ENCODE measurements at places on chromosomes 3 and 15.

DNA sequence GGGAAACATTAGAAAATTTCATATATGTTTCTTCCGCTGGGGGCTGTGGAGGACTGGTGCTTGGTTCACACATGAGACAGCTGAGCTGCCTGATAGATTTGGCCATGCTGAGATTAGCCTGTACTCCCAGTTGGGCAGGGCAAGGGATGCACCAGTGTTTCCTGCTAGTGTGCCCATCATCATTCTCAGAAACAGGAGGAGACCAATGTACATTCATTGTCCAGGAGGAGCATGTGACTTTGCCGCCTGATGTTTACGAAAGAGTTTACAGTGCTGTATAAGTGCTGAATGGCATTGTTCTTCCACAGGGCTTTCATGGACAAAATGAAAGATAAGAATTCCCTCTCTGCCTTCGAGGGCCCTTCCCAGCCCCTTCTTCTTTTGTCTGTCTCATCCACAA is 311.1 kb upstream of the THBS1 start:
- DNase-seq: no peak

- DNase-seq: no peak
These were observed 2.2 kb downstream of the CHRNB4 start for GRCh38 chr15:78638658-78639314.

DNA sequence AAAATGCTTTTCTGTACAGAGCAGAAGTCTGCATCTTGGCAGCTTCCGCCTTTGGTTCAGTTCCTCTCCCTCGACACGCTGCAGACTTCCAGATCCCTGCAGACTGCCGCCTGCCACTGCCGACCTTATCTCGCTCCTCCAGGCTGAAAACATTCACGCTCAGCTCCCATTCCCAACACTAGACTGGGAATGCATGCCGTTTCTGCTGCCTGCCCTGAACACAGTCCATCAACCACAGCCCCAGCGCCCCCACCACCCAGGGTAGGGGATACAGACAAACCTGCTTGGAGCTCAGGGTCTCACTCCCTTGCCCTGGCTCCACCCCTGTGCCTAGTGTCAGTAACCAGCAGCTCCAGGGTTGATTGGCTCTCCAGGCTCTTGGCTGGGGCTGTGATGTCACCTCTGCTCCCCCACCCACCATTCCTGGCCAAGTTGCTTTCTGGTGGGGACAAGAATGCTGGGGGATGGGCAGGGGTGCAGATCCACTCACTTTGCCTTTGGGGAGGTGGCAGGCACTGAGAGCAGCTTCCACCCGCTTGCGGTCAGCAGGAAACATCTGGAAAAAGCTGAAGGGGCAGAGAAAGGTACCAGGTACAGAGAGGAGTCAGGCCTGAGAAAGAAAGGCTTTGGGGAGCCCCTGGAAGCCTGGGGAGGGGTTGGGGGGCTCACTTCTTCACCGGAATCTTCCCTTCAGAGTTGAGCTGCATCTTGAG is 6.1 kb downstream of the PLCB2 start:
- DNase-seq: no peak

DNA sequence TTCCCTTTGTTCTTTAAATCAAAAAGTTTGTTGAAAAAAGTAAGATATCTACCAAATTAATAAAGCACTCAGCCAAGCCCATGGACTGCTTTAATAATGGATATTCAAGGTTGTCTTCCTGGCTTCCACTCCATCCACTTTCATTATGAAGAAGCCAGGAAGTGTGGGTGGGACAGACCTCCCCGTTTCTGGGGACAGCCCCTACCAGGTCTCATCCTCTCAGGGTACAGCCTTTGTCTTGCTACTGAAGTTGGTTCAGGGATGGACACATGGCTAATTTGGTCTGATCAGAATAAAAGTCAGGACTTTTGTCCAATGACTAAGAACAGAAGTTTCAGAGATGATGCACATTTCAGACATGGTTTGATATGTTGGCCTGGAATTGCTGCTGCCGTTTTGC is 32.6 kb downstream of the CCNB2 start:
- DNase-seq: no peak

GRCh38 chr3:12175844-12176453 is 17.2 kb upstream of the TIMP4 start:
- DNase-seq: no peak

DNA sequence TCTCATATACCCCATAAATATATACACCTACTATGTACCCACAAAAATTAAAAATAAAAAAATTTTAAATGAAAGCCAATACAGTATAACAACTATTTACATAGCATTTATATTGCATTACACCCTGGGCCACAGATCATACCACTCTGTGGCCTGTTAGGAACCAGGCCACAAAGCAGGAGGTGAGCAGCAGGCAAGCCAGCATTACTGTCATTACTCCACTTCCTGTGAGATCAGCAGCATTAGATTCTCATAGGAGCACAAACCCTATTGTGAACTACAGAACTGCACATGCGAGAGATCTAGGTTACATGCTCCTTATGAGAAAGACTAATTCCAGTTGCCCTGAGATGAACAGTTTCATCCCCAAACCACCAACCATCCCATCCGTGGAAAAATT is 17.4 kb downstream of the FILIP1L start:
- DNase-seq: no peak

DNA sequence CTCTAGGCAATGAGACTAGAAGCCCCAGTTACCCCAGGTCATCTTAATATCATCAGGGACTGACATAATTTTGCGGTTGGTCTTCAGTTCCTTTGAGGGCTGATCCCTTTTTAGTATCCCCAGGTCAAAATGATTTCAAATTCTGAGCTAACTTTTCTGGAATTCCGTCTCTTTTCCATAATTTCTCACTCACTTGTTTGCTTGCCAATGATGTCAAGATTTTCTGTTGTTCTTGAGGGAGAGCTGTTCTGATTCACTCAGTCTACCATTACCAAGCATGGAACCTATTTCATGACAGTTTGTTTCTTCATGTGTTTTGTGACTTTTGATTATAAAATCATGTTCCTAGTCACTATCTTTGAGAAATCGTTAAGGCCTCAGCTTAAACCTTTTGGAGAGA is 190.5 kb upstream of the LYSMD4 start:
- no peak for DNase-seq

- DNase-seq: no peak
These were observed 49.3 kb downstream of the CCNB2 start for GRCh38 chr15:59154243-59154642.

- no peak for DNase-seq
These were observed 428.8 kb upstream of the TBL1XR1 start for GRCh38 chr3:177626045-177626444.

DNA sequence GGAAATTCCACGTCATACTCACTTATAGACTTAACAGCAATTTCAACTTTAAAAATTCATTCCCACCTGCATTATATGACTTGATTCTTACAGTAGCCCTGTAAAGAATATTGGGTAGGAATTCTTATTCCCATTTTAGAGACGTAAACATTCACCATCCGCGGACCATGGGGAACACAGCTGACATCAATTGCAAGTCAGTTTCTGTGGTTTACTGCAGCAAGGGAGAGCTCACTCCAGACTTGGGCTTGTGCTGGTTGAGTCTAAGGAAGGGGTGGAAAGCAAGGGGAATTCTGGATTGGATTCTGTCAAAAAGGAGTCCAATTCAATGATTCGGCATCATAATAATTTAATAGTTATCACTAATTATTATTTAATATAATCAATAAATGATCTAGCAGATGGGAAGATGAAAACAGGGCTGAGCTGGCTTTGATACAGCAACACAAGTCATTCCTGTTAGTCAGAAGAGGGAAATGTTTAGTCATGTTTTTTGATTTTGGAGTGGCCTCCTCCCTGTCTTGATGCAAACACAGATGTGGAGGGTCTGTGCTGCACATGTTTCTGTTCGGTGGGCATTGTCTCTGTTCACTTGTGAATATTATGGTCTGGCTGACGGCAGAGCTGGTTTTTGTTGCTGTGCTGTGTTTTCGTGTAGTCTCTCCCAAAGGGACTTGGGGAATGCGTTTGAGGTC is 9.7 kb downstream of the LIPC start:
- DNase-seq: no peak

GRCh38 chr3:19384868-19385267 is 236.6 kb downstream of the KCNH8 start:
- no peak for DNase-seq

DNA sequence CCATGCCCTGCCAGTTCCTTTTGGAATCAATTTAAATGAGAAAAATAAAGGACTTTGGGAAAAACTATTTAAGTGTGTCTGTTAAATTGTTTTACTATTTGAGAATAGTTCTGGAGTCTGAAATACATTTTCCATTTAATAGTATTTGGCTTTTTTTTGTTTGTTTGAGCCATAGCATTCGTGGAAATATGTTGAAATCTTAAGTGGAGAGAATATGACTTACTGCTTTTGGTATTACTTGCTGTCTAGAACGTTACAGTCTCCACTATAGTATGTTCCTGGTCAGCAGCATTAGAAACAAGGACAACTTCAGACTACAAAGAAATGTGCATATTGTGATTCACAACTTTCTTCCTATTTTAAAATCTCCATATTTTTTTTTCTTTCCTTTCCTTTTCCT is 179.4 kb downstream of the GHSR start:
- no peak for DNase-seq

DNA sequence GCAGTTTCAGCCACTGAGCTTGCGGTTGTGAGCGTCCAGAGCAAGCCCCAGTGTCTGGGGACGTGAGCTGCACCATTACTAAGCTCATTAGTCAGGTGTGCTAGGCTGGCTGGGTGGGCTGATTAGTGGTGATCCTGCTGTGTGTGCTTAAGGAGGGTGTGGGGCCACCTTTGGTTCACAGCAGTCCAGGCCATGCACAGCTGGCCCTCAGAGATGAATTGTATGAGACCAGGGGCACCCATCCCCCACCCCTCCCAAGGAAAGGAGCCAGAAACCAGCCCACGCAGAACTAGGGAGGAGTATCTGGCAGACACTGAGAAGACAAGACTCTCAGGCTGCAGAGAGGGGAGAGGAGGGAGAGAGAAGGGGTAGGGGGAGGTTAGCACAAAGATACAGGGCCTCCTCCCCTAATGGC is 3.8 kb downstream of the TYRO3 start:
- DNase-seq: no peak

DNA sequence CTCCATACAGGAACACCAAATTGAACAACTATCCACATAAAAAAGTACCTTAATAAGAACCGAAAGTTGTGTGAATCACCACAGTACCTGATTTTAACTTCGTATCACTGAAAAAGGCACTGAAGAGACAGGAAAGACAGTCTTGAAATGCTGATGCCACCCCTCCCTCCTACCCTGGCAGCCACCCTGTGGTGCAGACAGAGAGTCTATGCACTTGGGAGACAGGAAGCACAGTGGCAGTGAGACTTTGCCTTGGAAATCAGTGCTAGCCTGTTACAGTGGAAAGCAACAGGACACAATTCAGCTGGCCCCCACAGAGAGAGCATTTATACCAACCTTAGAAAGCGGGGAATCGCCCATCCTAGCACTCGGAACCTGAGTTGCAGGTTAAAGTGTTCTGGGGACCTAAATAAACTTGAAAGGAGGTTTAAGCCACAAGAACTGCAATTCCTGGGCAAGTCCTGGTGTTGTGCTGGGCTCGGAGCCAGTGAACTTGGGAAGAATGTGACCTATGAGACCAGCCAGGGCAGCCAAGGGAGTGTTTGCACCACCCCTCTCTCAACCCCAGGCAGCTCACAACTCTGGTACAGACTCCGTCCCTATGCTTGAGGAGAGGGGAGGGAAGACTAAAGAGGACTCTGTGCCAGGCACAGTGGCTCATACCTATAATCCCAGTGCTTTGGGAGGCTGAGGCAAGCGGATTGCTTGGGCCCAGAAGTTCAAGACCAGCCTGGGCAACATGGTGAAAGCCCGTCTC is 240.1 kb downstream of the ISL2 start:
- DNase-seq: no peak

- DNase-seq: no peak
These were observed 8.1 kb downstream of the FAM131A start for GRCh38 chr3:184345317-184346144.

DNA sequence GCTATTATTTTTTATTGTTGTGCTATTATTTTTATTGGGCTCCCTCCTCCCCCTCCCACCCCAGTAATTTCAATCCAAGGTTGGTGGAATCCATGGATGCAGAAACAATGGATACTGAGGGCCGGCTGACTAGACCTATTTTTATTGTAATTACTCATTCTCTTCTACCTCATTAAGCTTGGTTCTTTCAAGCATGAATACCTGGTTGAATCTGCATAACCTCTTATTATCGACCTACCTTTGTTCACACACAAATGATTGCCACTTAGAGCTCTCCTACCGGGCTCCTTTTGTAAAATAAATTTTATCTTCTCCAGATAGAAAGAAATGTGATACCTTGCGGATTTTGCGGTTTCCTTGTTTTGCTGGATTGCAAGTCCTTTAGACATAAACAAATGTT is 31.6 kb downstream of the BTD start:
- DNase-seq: no peak

DNA sequence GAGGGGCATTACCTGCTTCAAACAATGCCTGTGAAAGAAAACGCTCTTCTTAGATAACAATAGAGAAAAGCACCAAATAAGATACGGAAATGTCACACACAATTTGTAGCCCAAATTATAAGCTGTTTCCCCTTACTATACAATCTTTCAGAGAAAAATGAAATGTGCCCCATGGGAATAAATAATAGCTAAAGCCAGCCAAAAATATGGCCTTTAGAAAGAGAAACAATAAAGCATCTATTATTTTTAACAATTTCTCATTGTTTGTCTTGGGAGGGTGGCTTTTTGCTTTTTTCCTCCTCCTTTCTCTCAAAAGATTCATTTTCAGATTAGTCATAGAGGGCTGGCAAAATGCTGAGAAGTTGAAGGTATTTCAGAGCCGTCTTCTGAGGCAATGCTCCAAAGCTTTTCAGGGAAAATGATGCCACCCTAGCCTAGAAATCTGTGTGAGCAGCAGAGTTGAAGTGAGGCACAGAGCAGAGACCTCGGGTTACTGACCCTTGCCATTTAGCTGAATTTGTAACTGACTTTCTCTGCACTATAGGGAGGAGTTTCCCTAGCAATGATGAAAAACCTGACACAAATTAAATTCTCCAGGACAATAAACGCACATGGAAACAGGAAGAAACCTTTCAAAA is 86.3 kb upstream of the PRICKLE2 start:
- DNase-seq: no peak

DNA sequence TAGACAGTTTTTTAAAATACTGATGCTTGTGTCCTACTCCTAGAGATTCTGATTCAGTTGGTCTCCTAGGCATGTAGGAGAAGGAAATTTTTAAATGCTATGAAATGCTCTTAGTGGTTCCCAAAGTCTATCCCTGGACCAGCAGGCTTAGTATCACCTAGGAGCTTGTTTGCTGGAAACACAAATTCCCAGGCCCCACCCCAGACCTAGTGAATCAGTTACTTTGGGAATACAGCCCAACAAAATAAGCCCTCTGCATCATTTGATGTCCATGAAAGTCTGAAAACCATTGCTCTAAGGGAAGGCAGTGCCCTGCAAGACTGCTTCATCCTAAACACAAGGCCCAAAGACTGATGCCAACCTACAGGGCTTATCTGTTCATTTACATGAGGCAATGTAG is 36.3 kb downstream of the CCNL1 start:
- no peak for DNase-seq

DNA sequence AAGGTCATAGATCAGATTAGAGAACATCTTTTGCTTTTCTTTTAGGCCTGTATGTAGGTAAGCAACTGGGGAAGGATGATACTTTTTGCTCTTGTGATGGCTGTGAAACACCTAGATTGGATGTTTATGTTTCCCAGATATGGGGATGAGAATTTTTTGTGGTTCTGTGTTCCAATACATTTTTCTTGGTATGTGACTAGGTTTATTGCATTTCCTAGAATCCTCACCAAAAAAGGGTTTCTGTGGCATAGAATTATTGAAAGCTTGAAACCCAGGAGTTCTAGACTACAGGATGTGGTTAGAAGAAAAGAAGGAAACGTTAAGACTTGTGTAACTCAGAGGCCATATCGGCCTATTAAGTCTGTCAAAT is 25.8 kb downstream of the OXNAD1 start:
- DNase-seq: no peak

Data from stimulated activated CD4-positive, alpha-beta T cell treated with anti-CD3 and anti-CD28 coated beads, TNF-alpha, amount 100 ng/mL, for 1 hour (primary cell).